NCI-H1436 treated with DMSO at 0.1 percent for 48 hours (cell line): ENCODE measurements at places on chromosomes 13 and 19.

- no peak for DNase-seq
Measured at GRCh38 chr13:39886336-39886735, 230.9 kb downstream of the COG6 start.

DNA sequence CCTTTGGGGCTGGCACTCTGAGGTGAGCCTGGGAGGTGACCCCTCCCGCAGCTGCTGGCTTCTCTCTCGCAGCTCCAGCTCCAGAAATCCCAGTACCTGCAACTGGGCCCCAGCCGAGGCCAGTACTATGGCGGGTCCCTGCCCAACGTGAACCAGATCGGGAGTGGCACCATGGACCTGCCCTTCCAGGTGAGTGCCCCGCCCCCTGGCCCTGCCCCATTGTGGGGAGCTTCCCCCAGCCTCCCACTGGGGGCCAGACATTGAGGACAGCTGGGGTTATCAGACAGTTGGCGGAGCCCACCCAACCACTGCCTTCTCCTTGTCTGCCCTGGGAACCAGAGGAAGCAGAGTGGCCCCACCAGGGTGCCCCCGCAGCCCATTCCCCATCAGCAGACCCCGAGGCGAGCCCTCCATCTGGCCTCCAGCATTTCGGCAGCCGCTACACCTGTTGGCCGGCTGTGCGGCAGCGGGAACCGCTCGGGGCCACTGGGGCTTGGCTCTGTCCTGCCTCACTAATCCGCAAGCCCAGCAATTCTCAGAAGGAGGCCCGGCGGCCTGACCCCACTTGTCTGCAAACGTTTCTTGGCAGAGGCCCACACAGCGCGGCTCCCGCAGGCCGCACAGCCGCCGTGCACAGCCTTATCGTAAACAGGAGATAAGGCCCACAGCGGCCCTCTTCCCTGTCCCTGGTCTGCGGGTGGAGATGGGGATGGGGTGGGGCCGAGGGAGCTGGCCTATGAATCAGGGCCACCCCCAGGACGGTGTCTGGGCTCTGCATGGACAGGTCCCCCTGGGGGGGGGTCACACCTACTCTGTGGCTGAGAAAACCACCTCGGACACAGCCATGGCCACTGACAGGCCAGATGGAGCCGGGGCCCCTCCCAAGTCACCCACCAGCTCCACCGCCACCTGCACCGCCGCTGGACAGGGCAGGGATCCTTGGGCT lies 48.0 kb downstream of the COMP start:
- no peak for DNase-seq

DNA sequence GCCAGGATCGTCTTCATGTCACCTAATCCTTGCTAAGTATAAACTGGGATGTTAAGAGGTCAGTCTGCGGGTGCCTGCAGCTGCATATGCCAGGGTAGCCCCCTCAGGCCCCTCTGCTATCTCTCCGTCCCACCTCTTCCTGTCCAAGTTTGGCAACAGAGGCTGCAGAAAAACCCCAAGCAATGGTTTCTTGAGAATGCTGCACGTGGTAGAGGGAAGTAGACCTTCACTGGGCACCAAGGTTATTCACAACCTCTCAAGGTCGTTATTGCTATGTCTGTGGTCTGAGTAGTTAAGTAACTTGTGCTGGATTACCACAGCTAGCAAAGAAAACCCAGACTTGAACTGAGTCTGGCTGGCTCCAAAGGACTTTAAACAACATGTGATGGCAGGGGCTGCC lies 77.9 kb upstream of the XPO4 start:
- DNase-seq: no peak

GRCh38 chr13:101053301-101054093 lies 362.8 kb downstream of the NALCN start:
- no peak for DNase-seq

DNA sequence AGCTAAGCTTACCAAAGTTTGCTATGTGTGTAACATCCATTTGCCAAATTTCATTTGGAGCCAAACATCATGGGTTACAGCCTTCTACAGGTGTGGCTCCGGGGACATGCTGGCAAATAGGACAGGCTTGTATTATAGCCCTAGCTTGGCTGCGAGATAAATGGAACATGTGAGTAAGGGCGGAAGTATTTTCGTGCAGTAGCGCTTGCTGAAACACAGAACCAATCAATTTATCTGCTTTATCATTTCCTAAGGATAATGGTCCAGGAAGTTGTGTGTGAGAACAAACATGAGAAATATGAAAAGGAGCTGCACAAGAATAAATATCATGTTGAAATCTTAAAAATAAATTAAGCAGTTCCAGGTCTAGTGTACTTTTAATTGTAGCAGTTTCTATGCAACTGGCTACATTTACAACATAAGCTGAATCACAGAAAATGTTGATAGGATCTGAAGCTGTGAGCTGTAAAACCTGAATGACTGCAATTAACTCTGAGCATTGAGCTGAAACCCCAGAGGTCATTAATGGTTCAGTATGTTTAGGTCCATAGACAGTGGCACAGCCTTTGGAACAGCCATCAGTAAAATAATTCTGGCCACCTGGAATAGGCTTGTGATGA lies 22.2 kb upstream of the ZNF100 start:
- no peak for DNase-seq

GRCh38 chr19:47781590-47782262 lies 3.2 kb downstream of the SELENOW start:
- no peak for DNase-seq

- DNase-seq: no peak
Measured at GRCh38 chr19:48627201-48627864, 8.0 kb downstream of the SPHK2 start.

DNA sequence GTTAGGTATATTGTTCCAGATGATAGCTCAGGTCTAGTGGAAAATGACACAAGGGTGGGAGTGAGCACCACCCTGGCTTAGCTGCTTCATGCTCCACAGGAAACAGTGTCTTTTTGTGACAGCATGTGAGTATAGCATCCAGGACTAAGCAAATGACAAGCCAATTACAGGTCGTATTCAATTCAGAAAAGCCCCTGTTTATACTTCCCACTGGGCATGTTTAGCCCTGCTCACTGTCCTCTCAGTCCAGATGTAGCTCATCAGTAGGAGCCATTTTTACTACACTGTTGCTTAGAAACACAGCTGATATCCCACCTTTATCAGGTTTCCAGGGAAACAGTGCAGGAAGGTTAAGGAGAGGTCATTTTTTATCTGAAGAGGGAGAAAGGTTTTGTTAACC lies 8.0 kb downstream of the ABHD13 start:
- no peak for DNase-seq

DNA sequence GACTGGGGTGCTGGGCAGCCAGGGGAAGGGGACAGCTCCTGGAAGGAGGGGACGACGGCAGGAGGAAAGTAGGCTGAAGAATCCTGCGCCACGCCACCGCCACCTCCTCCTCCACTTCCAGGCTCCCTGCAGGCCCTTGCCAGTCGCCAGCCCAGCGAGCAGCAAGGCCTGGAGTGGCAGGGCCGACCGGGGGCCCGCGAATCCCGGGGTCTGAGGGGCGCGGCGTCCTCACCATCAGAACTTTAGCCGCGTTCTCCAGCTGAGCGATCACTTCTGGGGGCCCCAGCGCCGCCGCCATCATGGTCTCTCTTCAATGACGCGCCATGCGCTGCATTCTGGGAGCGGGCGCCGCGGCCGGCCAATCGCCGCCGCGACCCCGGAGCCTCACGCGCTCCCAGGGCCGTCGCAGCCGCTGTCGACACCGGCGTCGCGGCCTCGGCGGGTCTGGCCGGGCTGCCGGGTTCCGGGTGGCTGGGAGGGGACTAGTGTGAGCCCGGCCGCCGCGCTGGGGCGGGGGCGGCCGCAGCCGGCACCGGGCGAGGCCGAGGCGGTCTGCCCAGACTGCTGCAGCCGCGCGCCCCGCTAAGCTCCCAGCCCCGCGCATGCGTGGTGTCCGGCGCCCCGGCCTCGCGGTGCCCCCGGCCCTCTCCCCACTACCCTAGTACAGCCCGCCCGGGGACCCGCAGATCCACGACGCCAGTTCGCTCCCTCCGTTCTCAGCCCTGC lies at the start of gene XPO4:
TSS of gene XPO4 (minus strand) at position 309 of the 726 bp plus-strand sequence. CDS start at position 301, 8 bp downstream.
- no peak for DNase-seq
